ENCODE measurements at places on chromosomes 4 and X. TPM values are rescaled to one million over a fixed set of nuclear protein-coding genes. Genes with fewer than 3 reads are reported as not detected.

- DNase-seq, result peak; percentile 45
These were observed 131.2 kb upstream of the STX18 start for GRCh38 chr4:4673070-4673469.

DNA sequence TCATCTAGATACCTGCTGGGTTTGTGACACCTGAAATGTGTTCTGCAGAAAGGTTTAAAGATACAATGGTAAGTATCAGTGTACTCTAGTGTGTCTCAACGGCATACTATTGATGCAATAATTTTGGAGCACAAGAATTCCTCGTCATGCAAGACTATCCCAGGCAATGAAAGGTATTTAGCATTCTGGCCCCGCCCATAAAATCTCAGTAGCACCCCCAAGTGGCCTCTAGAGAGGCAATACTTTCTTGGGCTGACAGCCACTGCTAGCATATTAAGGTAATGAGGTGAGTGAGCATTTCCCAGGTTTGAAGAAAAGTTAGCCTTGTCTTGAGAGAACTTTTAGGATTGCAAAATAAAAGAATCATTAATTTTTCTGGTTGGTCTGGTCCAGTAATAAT, 24.0 kb downstream of the TAB3 start:
- no peak for DNase-seq

DNA sequence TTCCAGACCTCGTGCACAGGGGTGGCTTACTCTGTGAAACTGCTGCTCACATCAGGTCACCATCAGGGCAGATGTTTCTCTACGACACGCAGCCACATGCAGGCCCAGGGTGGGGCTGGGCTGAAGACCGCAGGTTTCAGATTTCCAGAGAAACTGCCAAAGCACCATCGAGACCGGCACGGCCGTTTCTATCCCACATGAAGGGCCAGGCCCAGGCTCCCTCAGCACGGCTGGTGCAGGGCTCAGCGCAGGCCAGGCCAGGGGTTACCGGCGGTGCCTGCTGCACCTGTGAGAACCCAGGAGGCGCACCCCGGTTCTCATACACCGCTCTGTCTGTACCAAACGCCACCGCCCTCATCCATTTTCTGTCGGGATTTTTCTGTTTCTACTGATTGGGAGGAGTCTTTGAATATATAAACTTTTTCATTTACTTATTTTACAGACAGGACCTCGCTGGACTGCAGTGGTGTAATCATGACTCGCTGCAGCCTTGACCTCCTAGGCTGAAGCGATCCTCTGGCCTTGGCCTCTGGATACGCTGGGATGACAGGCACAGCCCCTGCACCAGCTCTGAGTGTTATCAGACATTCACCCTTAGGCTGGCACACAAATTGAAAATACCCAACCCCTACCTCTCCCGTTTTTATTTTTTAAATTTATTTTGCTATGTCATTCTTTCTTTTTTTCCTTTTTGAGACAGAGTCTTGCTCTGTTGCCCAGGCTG, 17.1 kb downstream of the CTBP1 start:
- peak; percentile 22 for DNase-seq

DNA sequence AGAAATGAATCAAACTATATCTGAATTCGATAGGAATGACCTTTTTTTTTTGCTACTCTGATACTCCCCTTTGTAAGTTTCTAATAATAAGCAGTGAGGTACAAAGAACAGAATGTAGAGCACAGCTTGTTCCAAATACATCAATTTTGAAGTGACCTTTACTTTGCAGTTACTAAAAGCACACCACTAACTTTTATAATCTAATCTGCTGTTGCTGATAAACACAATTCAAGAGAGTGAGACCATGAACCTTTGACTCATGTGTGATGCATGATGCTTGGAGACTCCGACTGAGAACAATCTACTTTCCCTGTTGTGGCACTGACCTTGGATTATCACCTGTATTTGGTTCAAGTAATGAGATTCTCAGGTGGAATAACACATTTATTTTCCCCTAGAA, 91.6 kb upstream of the GNPDA2 start:
- DNase-seq, result no peak

- no peak for DNase-seq
These were observed 153.9 kb downstream of the KDR start for GRCh38 chr4:54971474-54971950.

- DNase-seq, result no peak
These were observed 40.8 kb downstream of the RAPGEF2 start for GRCh38 chr4:159143687-159144086.

- no peak for DNase-seq
These were observed 59.8 kb downstream of the PDLIM5 start for GRCh38 chr4:94511591-94511990.

PDZD4 gene
- total RNA-seq, result 6.9 TPM

FAM184B gene
- not detected for total RNA-seq

EREG gene
- total RNA-seq, result 0.18 TPM
